ENCODE measurements at places on chromosomes 12 and 14.

GRCh38 chr14:52797653-52798052, 6.2 kb upstream of the GNPNAT1 start:
- no peak for DNase-seq

DNA sequence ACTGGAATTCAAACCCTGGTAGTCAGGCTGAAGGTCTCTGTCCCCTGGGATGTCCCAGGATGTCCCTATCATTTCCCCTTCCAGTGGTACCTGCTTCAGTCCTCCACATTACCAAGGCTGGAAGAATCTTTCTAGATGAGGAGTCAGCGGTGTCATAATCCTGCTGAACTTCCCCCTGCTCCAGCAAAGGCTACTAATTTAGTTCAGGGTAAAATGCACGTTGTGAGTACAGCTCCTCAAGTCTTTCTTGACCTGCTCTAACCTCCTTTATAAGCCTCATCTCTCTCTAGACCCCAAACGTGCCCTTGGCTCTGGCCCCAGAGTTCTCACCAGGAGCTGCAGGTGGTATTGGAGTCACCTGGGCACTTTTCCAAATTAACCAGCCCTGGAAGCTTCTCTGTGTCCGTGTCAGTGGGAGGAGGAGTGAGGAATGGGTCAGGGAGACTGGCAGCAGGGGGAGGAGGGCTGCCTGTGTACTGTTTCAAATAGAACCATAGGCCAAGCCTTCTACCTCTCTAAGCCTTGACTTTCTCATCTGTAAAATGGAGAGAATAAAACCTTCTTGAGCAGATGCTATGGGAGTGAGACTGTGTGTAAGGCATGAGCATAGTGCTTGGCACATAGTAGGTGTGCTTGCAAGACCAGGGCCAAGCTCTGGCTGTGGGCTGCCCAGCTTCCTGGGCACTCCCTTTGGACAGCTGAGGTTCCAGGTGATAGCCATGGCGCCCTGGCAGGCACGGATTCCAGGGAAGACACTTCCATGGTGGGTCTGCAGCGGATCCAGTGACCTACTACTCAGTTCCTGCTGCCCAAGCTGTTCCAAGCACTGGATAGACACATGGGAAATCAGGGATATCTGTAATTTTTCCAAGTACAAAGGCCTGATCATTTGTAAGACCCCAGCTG, 24.5 kb downstream of the ASB2 start:
- DNase-seq: no peak

- no peak for DNase-seq
Observed at GRCh38 chr12:17478908-17479673, 610.9 kb downstream of the RERGL start.

DNA sequence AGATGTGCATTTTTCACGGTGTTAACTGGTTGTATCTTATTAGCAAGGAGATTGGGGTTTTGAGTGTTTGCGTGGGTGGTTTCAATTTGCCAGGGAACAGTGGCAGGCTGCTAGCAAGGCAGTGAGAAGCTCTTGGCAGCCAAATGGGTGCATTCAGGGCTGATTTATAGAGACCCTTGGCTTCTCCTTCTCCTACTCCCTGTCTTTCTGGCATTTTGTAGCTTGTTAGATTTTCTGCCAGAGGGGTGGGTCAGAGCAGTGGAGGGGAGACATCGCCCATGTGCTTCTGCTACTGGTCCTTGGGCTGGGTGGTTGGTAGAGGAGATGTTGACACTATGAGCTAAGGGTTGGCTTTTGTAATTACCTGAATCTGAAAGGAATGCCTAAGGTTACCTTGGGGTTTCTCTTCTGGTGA, 9.6 kb downstream of the CALM1 start:
- no peak for DNase-seq

- no peak for DNase-seq
Observed at GRCh38 chr14:23382731-23383440, 6.0 kb downstream of the CMTM5 start.

Data from central memory CD4-positive, alpha-beta T cell (primary cell).